ENCODE measurements at places on chromosomes 1 and 21.

GRCh38 chr1:40049725-40050124 is 9.2 kb downstream of the CAP1 start:
- no peak for DNase-seq

DNA sequence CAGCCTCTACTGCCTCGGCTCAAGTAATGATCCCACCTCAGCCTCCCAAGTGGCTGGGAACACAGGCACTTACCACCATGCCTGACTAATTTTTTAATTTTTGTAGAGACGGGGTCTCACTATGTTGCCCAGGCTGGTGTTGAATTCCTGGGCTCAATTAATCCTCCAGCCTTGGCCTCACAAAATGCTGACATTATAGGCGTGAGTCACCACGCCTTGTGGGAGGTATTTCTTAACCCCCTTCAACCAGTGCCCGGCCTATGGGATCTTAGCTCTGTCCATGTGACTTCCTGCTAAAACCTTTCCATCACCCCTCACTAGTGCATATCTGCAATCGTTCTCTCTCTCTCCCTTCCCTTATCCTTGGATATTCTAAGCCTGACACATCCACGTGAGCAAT is 86.4 kb downstream of the FOXD2 start:
- no peak for DNase-seq

DNA sequence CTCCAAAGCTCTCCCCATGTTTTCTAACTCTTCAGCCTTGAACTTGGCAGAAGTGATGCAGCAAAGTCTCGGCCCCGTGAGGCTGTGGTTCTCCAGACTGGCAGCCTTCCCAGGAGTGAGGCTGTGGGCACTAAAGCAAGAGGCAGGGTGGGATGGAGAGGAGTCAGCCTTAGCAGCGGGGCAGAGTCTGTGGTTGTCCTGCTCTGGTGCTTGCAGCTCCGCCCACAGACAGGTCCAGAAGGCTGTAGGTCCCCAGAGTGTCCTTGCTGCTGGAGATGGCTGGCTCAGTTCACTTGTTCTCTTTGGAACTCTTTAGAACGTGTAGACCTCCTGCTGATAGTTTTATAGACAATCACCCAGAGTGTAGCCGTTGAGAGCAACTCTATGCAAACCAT is 142.6 kb downstream of the AJAP1 start:
- DNase-seq, result no peak

- no peak for DNase-seq
Measured at GRCh38 chr1:94202241-94202640, 35.1 kb downstream of the ARHGAP29 start.

All from WERI-Rb-1 (cell line).